ENCODE measurements at places on chromosomes 4 and X.

GRCh38 chr4:139900964-139901376 is 235.4 kb downstream of the MGST2 start:
- no peak for DNase-seq

DNA sequence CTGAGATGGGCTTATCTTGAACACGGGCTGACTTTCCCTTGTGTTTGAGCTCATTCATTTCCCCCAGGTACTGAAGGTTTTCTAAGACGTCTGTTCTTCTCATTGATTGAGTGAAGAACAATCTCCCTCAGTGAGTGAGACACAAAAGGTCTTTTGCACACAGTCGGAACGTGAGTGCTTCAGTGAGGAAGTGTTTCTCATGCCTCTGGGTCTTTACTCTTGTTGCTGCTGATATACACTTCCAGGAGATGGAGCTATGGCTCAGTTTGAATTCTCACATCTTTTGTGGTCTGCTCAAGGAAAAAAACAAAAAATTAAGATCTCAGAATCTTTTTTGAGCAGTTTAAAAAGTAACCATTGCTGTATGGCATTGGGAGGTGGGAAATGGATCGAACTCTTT is 981.9 kb upstream of the TENM3 start:
- DNase-seq: no peak

GRCh38 chr4:103303011-103303410 is 104.9 kb upstream of the CENPE start:
- DNase-seq: no peak

DNA sequence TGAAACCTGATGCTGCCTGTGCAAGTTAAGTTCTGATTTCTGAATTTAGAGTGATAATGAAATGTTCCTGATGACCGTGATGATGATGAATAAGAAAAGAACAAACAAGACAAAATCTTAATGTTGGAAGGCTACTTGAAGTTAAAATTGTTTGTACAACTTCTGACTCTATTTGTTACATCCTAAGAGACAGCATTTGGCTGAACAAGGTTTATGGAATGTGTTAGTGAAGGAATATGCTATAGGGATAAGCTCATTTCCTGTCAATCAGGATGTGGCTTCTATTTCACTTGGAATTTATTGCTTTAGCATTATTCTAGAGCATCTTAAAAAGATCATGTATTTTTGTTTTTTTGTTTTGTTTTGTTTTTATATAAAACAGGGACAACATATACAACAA is 267.5 kb downstream of the FAT4 start:
- DNase-seq: no peak

GRCh38 chrX:153714256-153714655 is 9.9 kb downstream of the BCAP31 start:
- DNase-seq: no peak

GRCh38 chr4:16205298-16206164 is 20.7 kb downstream of the TAPT1 start:
- DNase-seq: no peak

GRCh38 chr4:23938796-23939195 is 48.9 kb upstream of the PPARGC1A start:
- no peak for DNase-seq

- no peak for DNase-seq
Measured at GRCh38 chr4:12644261-12644660, 839.9 kb downstream of the RAB28 start.

- no peak for DNase-seq
Measured at GRCh38 chr4:13922459-13922858, 294.9 kb upstream of the BOD1L1 start.

- peak; percentile 17 for DNase-seq
Measured at GRCh38 chr4:100095729-100096595, 94.3 kb downstream of the DDIT4L start.

DNA sequence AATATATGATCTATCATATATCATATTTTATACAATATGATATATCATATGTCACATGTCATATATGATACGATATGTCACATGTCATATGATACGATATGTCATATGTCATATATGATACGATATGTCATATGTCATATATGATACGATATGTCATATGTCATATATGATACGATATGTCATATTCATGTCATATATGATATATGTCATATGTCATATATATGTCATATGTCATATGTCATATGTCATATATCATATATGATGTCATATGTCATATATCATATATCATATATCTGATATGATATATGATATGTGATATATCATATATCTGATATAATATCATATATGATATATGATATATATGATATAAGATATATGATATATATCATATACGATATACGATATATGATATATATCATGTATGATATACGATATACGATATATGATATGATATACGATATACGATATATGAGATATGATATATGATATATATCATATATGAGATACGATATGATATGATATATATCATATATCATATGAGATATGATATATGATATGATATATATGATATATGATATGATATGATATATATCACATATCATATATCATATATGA is 122.3 kb upstream of the USP9X start:
- DNase-seq: no peak

DNA sequence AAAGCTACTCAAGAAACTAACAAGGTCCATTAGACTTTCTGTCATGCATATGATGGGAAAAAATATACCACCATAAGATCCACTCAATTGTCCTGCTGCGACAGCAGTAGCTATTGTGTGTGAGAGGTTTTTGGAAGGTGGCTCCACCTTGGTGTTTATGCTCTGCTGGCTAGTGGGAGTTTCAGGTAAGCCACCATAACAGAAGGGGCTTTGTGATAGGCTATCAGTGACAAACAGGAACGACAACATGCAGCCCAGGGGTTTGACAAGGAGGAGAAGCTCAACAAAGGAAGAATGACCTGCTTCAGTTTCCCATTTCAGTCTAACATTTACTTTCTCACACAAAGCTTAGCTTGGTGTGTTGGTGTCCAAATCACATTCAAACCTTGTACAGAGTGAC is 182.6 kb downstream of the ATOH1 start:
- no peak for DNase-seq

GRCh38 chr4:150501983-150502382 is 80.0 kb upstream of the MAB21L2 start:
- no peak for DNase-seq

DNA sequence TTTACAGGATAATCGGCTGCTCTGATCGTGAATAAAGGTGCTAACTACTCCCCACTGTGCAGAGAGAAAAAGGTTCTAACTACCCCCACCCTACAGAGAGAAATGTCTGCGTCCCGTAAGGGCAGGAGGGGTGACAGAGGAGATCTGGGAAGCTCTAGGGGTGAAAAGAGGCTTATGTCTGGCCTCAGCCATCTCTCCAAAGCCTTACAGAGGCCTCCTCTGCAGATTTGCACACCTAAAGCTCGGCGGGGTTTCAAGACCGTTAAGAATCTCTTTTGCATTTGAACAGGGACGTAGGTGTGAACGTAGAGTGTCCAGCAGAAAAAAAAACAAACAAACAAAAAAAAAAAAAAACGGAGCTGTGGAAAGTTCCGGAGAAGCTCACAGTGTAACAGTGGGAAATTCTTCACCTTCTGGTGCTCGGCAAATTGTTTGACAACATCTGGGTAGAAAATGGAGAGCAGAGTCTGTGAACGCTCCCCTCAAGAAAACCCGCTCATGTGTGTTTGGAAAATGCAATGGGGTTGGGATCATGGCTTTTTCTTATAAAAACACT is 161.0 kb downstream of the SHOX start:
- no peak for DNase-seq

GRCh38 chrX:120016068-120016441 is 61.4 kb downstream of the RHOXF2B start:
- DNase-seq: no peak

- no peak for DNase-seq
Measured at GRCh38 chr4:76292730-76293129, 13.8 kb upstream of the STBD1 start.

- DNase-seq: no peak
Measured at GRCh38 chr4:116229420-116229819, 856.0 kb downstream of the TRAM1L1 start.

DNA sequence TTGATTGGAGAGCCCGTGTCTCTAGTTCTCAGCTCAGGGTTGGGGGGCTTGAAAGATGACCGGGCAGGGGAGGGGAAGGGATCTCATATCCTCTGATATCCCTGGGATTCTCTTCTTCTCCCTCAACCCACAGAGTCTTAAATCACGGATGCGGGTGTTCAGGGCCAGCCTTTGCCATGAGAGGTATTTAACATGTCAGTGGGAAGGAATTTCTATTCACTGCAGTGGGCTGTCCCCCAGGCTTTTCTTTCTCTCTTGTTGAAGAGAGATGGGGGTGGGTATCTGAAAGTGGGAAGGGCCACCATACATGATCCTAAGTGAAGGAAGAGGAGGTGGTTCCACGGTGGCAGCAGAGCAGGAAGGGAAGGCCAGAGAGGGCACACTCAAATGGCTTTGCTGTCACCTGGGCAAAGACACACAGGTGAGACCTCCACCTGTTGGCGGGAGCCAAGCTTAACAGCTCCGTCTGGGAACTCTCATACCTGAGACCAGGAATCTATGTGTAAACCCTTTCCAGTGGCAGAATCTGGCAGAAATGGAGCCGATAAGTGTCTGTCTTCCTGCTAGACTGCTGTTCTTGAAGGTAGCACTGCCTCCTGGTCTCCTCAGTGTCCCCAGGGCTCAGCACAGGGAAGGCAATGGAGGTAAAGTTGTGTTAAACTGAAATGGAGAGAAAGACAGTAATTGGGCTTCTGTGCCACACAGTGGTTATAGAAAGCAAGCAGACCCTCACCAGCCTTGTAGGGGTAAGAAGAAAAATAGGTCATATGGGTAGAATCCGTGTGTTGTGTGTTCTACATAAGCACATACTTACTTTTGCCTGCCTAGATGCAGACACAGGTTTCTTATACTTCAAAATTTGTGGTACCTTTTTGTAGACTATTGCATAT is 49.4 kb downstream of the RHOH start:
- no peak for DNase-seq

GRCh38 chr4:72546456-72546855 is 22.6 kb downstream of the ADAMTS3 start:
- DNase-seq: no peak

DNA sequence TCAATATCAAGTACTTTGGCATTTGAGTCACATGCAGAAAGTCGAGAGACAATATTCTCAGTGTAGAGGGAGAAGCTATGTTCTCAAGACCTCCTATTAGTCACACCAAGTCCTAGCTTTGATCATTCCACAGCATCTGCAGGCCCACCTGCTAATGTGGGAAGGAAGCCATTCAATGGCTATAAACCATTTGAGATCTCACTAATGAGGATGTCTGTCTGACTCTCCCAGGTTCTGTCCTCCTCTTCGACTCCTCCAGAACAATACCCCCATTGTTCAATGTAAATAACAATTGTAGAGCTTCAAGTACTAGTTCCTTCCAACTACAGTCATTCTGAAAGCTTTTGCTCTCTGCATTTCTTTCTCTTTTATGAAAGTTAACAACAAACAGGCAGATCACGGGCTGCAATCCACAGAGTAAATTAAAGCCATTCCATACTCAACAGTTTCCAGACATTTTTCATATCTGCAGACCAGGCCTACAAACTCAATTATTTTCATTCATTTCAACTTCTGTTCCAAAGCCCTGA is 140.2 kb upstream of the EDNRA start:
- no peak for DNase-seq

GRCh38 chr4:138916763-138917162 is 98.8 kb upstream of the NOCT start:
- DNase-seq: no peak

GRCh38 chrX:370963-371745 is 15.6 kb downstream of the PPP2R3B start:
- DNase-seq: no peak

GRCh38 chrX:112512509-112512908 is 167.2 kb downstream of the LHFPL1 start:
- no peak for DNase-seq

DNA sequence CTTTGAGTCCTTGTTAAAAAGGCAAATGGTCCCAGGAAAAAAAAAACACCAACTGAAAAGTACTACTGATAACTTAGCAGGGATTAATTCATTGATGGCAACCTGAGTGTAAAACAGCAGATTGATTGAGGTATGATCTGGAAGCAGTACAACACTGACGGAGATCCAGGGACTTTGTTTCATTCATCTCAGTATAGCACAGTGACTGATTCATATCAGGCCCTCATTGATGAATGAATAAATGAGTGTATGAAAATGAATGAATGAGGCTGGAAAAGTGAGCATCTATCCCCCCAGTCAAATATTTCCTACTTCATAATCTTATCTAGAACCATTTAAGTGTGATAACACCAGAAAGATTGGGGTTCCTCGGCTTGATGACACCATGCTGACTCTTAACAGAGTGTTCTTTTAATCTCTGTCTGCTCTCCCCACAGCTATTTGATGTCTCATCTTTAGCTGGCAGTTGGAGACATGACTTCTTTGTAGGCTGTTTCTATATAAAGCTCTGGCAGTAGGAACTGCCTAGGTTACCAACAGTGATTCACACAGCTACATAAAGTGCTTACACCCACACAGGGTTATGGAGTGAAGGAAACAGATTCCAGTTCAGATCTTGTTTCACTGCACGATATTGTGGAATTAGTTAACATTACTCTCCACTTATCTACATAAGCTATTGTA is 18.6 kb upstream of the RNF128 start:
- no peak for DNase-seq

GRCh38 chr4:6953751-6954380 is 44.2 kb downstream of the TBC1D14 start:
- DNase-seq: no peak

- DNase-seq: no peak
Measured at GRCh38 chr4:94488670-94489069, 36.9 kb downstream of the PDLIM5 start.

GRCh38 chr4:169986369-169986768 is 39.8 kb downstream of the MFAP3L start:
- no peak for DNase-seq

GRCh38 chrX:154661899-154662298 is 8.5 kb upstream of the CTAG2 start:
- DNase-seq: no peak

DNA sequence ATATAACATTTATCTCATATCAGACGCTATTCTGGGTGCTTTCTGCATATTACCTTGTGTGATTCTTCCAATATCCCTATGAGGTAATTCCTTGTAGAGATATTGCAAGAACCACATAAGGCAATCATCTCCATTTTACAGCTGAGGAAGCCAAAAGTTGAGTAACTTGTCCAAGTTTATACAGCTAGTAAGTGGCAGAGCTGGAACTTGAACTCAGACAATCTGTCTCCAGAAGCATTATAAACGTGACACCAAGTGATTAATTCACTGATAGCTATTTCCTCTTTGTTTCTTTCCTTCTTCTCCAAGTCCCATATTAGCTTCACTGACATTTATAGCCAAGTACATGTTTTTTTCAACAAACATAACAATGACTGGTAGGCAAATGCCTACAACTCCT is 7.3 kb downstream of the EMCN start:
- no peak for DNase-seq

Measured in stimulated activated naive CD4-positive, alpha-beta T cell (primary cell).